ENCODE measurements at places on chromosomes 6 and 20.

GRCh38 chr6:73690056-73690455 lies 5.9 kb upstream of the CD109 start:
- no peak for DNase-seq

DNA sequence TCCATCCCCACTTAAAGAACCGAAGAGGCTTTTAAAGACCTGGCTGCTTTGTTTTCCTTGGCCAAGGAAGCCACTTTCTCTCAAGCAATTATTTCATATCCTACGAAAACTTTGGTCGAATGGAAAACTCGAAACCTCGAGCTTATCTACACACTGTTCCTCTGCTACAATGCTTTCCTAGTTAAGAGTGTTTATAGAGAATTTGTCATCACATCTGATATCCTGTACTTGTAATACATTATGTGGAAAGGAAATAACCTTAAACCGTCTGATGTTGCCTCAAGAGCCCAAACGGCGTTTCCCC lies 28.1 kb downstream of the TFAP2B start:
- no peak for DNase-seq

- DNase-seq: no peak
These were observed 28.6 kb upstream of the NOTCH4 start for GRCh38 chr6:32252331-32253009.

GRCh38 chr6:82068721-82069120 lies 178.8 kb downstream of the IBTK start:
- DNase-seq: no peak

DNA sequence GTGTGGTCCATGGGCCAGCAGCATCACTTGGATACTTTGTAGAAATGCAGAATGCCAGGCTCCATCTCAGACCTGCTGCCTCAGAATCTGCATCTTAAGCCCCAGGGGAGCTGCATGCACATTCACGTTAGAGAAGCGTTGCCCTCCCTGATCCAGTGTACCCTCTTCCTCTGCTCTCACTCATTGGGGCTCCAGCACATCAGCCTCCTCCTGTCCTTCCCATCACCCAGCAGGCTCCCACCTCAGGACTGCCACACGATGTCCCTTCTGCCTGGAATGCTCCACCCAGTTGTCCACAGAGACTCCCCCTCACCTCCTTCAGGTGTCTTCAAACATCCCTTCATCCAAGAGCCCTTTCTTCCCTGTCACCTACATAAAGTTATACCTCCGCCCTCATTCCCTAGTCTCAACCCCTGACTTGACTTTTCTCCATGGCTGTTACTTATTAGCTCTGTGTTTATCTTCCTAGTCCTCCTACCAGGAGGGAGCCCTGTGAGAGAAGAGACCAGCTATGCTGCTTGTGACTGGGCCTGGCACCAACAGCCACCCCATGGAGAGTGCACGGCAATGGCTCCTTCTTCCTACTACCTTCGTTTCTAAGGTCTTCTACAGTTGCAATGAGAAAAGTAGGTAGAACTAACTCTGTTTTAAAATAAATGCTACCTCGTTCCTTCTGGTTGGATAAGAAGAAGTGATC lies 3.3 kb upstream of the ACSS1 start:
- no peak for DNase-seq

DNA sequence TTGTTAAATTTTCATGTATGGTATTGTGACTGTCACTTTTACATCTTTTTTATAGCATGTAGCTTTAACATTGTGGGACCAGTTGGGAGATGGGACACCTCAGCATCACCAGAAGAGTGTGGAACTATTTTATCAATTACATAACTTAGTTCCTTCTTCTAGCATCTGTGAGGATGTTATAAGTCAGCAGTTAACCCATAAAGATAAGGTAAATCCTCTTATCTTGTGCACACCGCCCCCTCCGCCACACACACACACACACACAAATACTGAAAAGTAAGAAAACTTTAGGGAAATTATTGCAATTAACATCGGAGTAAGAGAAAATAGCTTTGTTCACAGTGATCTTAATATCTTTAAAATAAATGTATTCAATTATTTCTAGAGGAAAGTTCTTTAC lies 60.9 kb downstream of the PGM3 start:
- DNase-seq: no peak

GRCh38 chr20:62368392-62368975 lies 1.4 kb upstream of the LAMA5 start:
- peak; percentile 55 for DNase-seq

DNA sequence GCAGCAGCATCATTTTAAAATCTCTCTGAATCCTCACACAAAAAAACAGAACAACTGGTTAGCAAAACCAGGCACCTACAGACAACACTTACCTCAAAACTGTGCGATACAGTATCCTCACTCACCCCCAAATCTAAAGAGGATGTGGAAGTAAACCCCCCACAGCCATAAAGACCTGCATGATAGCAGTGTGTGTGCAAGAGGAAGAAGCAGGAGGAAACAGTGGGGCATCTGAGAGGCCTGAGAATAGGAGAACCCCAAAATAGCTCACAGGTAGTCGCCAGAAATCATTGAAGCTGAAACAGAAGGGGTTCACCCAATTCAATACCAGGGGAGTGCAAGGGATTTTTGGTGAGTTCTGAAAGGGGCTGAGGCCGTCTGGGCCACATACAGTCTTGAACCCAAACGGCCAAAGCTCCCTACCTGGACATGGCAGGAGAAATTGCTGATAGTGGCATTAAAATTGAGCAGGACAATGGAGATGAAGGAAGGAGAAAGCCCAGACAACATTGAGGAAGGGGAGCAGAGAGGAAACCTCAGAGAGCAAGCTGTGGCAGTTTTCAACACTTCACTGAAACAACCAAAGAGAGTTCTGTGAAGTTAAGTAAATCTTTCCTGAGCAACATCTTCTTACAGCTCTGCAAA lies 129.7 kb downstream of the FIG4 start:
- no peak for DNase-seq

DNA sequence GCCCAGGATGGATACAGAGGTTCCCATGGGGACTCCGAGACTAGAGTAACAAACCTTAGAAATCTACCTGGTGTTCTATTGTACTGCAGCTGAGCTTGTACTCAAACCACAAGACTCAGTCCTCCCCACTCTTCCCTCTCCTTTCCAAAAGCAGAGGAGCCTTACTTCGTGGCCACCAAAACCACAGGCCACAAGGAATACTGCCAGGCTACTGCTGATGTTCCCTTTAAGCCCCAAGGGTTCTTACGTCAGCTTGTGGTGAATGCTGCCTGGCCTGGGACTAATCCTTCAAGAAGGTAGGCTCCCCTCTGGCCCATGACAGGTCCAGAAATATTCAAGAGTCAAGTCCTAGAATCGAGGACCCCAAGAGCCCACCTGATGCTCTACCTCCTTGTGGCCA lies 10.5 kb upstream of the DEFB128 start:
- no peak for DNase-seq

- DNase-seq: no peak
These were observed 29.5 kb upstream of the LRRC1 start for GRCh38 chr6:53765270-53765669.

DNA sequence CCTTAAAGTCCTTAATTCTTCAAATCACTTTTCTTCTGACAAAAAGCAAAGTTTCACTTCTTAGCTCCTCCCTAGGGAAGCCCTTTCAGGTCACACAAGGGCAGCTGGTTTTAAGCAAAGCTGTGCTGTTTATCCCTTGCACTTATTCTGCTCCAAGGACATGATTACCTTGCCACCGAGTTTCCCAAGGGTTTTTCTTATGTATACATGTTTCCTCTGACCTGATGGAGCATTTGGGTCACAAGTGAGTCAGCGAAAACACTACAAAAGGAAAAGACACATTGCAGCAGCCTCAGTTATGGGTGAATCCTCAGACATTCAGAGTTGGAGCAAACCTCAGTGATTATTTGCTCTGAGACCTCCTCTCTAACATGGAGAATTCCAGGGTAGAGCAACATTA lies 26.6 kb upstream of the ILRUN start:
- peak; percentile 30 for DNase-seq

GRCh38 chr6:161151660-161152526 lies 122.0 kb downstream of the AGPAT4 start:
- no peak for DNase-seq

Measured in cardiac fibroblast (primary cell).